Stimulated activated CD4-positive, alpha-beta T cell treated with anti-CD3 and anti-CD28 coated beads, Interleukin-4, amount 100 ng/mL, for 4 hours (primary cell): ENCODE measurements at places on chromosomes 3 and 15.

DNA sequence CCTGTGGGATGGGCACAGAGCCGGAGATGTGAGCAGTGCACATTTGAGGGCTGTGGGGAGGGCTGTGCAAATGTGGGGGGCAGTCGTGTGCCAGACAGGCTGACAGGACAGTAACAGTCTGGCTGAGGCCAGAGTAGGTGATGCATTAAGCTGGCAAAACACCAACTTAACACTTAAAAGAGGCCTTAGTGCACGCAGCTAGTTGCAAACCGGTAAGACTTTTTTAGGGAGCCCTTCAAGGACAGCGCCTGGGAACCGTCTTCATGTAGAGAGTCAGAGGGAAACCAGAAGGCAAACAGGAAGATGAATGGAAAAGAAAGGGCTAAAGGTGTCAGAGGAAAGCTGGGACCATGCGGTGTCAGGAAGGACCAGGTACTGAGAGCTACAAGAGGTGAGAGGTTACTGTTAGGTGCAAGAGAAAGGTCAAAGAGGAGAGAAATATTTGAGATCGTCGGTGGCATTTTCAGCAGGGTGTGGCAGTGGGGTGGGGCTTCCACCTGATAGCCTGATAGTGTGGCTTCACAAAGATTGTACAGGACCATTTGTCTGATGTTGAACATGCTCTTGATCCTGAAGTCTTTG is 30.0 kb upstream of the CHD2 start:
- no peak for DNase-seq

GRCh38 chr15:50057905-50058639 is 61.0 kb downstream of the ATP8B4 start:
- DNase-seq, result no peak

- no peak for DNase-seq
Observed at GRCh38 chr15:92651877-92652575, 3.5 kb downstream of the FAM174B start.

GRCh38 chr15:36370731-36371112 is 208.7 kb upstream of the CDIN1 start:
- no peak for DNase-seq

DNA sequence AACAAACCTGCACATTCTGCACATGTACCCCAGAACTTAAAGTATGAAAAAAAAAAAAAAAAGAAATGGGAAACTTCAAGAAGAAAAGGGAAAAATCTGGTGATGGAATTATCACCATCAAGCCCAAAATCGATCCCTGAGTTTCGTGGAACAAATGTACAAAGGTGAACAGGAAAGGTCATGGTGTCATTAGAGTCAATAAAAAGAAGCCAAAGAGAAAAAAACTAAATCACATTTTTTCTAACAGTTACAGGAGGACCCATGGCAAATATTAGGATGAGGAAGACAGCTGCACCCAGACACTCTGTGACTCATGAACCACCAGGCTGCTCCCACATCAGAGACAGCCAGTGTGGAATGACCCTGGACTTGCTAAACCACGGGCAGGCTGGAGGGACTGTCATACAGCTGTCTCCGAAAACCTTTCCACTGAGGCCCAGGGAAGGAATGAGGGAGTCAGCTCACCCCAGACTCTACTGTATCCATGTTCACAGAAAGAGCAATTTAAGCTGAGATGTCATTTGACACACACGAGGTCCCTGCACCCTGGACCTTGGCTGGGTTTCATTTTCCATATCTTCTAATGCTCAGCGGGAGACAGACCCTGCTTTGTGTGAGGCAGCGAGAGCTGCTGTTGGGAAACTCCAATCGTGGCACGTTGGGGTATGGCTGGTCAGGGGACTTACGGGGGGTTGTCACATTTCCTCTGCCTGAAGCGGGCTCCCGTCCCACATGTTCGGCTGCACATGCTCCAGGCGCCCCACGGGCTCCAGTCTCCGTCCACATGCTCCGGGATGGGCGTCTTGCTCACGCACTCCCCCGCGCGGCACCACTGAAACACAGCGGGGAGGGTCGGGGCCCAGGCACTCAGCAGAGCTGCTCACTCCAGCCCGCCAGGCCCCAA is 210.2 kb downstream of the ADAMTS17 start:
- DNase-seq, result peak; percentile 33

DNA sequence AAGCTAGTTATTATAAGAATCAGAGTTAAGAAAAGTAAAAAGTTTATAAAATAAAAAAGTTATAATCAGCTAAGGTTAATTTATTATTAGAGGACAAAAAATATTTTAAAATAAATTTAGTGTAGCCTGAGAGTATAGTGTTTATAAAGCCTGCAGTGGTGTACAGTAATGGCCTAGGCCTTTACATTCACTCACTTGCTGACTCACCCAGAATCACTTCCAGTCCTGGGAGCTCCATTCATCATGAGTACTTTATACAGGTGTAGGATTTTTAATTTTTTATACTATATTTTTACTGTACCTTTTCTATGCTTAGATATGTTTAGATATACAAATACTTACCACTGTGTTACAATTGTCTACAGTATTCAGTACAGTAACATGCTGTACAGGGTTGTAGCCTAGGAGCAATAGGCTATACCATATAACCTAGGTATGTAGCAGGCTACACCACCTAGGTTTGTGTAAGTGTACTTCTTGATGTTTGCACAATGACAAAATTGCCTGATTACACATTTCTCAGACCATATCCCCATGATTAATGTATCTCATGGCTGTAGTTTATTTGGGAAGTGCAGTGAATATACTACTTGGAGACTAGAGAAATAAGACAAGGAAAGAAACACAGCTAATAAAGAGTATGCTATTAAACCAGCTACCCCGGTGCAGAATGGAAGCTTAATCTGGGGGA is 101.9 kb upstream of the GALNT15 start:
- DNase-seq, result no peak

DNA sequence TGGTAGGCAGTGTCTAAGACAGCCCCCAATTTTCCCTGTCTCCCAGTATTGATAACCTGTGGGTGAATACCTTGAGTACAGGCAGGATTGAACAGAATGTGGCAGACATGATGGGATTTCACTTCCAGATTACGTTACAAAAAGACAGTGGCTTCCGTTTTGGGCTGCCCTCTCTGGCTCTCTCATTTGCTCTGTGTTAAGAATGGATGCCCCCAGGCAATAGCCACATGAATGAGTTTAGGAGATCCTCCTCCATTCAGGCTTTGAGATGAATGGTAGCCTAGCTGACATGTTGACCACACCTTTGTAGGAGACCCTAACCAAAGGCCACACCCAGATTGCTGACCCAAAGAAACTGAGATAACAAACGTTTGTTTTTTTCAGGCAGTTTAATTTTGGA is 34.3 kb downstream of the UBXN7 start:
- no peak for DNase-seq

DNA sequence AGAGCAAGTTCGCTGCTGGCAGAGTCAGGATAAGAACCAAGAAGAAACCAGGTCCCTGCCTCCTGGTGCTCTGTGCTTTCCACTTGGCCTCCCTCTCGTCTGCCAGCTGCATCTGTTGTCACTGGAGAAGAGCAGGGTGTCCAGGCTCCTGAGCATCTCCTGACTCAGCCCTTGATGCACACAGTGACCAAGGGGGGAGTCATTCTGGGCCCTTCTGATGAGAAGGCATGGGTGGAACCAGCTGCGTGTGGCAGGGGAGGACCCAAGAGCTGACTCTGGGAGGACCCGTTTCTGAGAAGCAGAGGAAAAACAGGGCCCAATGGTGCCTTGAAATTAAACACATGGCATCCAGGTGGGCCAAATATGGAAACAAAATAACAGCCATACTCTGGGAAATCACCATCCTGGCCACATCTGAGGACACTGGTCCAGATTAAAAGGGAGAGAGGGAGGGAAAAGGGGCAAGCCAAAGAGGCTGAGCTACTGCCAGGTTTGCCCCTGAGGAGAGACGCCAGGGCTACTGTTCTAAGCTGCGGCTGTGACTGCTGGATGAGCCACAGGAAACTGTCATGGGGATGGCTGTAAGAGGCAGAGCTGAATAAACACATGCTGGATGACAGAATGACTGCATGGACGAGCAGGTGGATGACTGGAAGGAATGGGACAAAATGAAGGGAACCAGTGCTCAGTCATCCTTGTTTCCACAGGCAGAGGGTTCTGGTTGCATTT is 58.1 kb upstream of the CA12 start:
- no peak for DNase-seq

GRCh38 chr3:43363621-43364266 is 77.4 kb downstream of the SNRK start:
- no peak for DNase-seq

GRCh38 chr15:39886418-39886817 is 33.6 kb downstream of the GPR176 start:
- DNase-seq, result no peak

DNA sequence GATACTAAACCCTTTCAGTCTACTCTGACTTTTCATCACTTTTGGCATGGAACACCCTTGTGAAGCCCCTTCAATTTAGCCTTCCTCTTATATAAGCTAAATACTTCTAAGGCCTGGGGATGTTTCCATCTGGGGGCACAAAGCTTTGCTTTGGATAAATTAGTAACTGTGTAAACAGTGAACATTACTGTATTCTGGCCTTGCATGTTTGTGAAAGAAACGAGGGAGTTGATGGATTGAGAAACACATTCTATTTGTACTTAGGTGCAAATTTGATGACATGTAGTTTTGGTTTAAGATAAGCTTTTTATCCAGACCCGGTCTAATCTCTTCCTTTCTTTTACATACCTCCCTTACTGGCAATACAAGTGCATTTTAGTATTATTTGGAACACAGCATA is 19.7 kb downstream of the PSMD6 start:
- no peak for DNase-seq

- no peak for DNase-seq
Observed at GRCh38 chr15:41416128-41416741, 660 bp upstream of the RTF1 start.

DNA sequence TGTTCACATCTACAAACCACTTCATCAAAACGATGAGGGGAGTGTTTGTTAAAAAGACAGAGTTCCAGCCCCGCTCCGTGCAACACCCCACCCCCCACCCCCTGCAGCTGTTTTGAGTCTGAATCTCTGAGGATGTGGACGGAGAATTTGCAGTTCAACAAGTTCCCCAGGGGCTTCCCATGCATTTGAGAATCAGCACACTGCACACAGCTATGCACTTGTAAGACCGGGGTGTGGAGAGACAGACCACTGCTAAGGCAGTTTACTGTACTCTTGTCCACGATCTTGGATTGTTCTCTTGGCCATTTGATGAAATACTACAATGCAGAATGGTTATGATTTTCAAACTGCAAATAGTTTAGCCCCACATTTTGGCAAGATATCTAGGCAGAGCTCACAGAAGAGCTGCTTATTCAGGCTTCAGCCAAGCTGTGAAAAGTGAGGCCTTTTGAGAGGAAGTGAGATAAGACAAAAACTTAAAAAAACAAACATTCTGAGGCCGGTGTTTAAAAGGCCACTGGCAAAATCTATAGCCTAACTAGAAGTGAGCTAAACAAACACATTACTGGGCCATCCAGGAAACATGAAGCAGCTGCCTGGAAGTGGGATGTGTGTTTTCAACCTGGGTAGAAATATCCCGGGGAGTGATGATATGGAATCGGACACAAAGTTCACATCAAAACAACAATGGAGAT is 308.2 kb upstream of the ADAMTS9 start:
- DNase-seq, result no peak

DNA sequence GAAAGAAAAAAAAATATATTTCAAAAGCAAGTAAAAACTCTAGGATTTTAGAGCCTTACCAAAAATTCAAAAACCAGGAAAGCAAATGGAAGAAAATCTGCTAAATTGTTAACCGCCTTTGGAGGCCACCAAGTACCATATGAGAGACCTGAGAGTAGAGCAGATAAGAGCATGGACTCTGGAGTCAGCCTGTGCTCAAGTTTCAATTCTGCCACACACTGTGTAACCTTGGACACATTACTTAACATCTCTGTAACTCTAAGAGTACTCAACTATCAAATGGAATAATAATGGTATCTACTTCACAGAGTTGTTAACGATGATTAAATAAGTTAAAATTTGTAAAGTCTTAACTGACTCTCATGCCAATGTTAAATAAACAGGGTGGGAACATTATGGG is 12.7 kb downstream of the RBSN start:
- no peak for DNase-seq

- no peak for DNase-seq
Observed at GRCh38 chr3:53822331-53822741, 23.9 kb downstream of the CHDH start.

DNA sequence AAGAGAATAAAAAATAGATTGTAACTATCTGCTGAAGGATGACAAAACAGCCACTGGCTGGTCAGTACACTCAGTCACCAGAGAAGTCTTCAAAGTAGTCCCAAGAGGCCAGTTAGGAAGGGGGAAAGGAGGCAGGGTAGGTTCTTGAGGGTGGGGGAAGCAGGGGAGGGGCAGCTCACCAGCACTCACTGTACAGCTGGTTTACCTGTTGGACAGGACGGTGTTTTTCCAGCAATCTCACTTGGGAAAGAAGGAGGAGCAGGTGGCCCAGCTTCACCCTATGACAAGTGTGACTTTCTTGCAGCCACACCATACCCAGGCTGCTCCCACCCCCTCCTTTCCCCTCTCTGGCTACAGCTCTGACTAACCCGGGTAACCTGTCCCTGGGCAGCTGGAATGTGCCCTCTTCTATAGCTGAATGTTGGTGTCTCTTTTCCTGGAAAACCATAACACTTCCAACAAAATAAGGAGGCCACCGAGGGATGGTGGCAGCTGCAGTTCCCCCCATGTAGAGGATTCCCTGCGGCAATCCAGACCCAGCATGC is 203.4 kb upstream of the NSMCE3 start:
- DNase-seq, result no peak

- DNase-seq, result no peak
Observed at GRCh38 chr15:42576776-42577175, 1.4 kb downstream of the STARD9 start.

DNA sequence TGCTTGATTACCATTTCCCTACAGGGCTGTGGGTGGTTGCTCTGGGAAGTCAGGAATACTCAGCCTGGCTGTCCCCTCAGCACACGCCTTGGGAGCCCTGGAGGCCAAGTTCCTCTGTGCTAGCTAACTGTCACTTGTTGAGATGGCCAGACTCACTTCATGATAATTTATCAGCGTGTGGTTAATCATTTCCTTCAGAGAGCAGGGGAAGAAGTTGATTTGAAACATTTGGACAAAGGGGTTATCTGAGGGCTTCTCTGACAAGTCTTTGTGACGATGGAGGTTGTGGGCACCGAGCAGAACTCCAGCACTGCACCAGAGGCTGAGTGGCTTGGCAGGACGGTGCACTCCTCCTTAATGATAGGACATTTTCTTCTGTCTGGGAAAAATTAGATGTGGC is 61.9 kb downstream of the WHAMM start:
- DNase-seq, result no peak

- DNase-seq, result no peak
Observed at GRCh38 chr3:62134061-62134496, 239.3 kb downstream of the FEZF2 start.

DNA sequence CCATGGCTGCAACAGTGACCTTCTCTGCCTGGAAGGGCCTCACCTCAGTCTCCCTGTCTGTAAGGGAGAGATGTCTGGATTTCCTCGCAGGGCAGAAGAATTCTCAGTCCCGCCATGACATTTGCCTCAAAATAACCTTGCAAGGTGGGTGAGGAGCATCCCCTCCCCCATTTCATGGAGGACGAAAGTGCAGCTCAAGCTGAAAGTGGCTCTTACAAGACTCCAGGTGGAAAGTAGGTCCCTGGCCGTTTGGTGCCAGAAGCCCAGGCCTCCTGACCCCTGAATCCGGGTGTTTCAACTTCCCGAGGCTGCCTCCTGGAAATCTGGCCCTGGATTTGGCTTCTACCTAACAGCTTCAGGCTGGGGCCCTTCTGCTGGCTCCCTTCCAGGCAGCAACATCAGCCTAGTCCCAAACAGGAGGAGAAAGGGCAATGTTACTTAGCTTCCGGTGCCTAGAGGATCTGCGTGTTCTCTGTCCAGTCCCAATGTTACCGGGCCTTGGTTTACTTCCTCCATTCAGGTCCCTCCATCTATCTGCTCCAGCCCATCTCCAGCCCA is 769 bp upstream of the CSPG4 start:
- DNase-seq, result no peak
